ENCODE measurements at places on chromosomes 4 and X. TPM values are rescaled to one million over a fixed set of nuclear protein-coding genes. Genes with fewer than 3 reads are reported as not detected.

MAGEC3 gene
- not detected for total RNA-seq

LAP3 gene
- 115 TPM for total RNA-seq

MGAT4D gene
- not detected for total RNA-seq

- no peak for DNase-seq
Observed at GRCh38 chrX:132491191-132491590, 2.4 kb upstream of the MBNL3 start.

DNA sequence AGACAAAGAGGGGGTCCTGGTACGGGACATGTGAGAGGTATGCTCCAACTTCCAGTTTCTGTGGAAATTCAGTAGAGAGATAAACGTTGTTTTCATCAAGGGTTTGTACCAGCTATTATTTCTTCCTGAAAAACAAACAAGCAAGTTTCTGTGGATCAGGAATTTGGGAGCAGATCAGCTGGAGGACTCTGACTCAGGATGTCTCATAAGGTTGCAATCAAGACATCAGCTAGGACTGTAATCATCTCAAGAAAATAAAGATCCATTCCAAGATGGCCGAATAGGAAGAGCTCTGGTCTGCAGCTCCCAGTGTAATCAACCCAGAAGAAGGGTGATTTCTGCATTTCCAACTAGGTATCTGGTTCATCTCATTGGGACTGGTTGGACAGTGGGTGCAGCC lies 23.5 kb upstream of the NFKB1 start:
- peak; percentile 60 for DNase-seq
